HepG2 (cell line): ENCODE measurements at places on chromosomes 2 and 18.

GRCh38 chr2:105329197-105329554 lies 359 bp downstream of the TGFBRAP1 start:
- peak; percentile 22 for DNase-seq

DNA sequence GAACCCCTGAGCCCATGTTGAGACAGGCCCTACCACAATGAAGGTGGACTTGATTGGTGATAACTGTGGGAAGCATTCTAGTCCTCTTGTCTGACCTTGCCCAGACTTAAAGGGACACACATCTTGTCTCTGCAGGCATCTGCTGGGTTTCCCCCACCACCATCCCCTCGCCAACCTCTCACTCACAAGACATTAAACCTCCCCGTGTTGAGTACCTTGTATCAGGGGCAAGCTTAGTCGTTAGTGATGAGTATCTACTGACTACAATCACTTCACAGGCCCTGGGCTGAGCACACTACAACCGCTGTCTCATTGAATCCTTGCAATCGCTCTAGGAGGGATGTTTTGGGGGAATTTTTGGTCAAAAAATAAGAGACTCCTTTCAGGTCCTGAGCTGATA lies 86.0 kb downstream of the ICOS start:
- no peak for DNase-seq

GRCh38 chr18:11271954-11272353 lies 122.6 kb upstream of the PIEZO2 start:
- DNase-seq, result no peak

DNA sequence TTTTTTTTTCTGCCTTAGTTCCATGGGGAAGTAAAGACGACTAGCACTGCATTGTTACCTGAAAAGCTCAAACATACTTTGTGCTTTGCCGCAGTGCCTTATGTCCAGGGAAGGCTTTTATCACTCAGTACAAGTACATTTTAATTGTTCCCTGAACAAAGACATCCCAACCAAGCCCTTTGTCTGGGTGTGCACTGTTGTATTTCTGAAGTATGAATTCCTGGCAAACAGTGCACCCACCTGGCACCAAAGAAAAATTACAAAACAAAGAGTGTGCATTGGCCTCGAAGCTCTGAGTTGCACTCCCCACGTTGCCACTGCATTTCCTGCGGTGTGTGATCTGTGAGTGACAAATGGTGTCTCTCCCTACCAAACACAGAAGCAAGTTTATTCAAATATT lies 858.5 kb upstream of the PIK3C3 start:
- no peak for DNase-seq

DNA sequence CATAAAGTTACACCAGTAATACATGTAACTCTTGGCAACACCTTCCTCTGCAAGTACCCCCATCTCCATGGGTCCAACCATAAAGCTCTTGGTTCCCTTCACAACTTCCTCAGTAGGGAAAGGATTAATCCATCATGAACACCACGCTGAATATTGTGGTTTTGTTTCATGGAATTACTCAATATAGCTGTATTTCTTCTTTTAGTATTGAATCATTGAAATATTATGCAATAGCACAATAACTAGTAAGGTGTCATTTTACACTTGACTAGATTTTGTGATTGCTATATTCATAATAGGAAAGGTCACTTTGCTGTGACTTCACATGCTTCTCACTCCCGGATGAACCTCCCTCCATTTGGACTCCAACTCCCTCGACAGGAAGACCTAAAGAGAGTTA lies 29.7 kb upstream of the PID1 start:
- no peak for DNase-seq

- DNase-seq, result no peak
These were observed 154.6 kb downstream of the INO80D start for GRCh38 chr2:205931388-205931787.

DNA sequence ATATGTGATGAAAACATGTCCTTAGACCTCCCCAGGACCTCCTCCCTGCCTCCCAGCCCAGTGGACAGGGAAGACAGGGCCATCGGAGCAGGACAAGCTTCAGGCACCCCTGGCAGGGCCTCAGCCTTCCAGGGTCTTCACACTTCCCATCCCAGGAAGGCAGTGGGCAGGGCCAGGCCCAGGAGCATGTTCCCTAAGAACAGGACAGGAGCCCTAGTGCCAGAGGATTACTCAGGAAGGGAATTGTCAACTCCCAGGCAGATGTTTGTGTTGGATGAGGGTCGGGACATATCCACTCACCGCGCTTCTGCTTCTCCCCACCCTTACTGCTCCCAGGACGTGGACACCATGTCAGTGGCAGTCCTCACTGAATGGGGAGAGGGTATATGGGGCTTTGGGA lies 138.9 kb downstream of the TNS1 start:
- DNase-seq, result no peak

DNA sequence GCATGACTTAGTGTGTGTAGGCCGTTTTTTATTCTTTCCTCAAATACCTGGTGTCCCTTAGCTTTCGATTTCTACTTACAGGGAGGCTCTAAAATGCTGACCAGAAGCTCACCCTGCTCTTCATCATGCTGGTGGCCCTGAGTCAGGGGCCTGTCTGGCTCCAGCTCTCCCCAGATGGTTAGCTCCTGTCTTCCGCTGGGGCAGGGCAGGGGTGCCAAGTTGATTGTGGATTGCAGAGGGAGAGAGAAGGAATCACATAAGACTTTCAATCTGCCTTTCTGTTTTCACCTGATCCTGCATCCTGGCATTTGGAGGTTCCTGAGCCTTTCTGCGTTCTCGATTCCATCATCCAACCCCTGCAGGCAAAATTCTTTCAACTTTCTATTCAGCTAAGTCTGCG lies 4.2 kb downstream of the CIB4 start:
- no peak for DNase-seq

- DNase-seq, result no peak
These were observed 10.6 kb downstream of the CFLAR start for GRCh38 chr2:201126308-201127151.

DNA sequence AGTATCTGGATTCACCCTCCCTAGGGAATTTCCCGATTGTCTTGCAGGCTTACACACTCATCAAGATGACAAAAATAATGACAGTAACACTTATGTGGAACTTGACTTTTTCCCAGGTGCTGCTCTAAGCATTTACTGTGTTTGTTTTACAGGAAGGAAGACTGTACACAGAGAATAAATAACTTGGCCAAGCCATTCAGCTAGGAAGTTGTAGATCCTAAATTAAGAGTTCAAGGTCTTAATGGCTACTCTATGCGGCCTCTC lies 549 bp upstream of the DPP4 start:
- no peak for DNase-seq

GRCh38 chr2:29731948-29732347 lies 189.4 kb downstream of the ALK start:
- no peak for DNase-seq

DNA sequence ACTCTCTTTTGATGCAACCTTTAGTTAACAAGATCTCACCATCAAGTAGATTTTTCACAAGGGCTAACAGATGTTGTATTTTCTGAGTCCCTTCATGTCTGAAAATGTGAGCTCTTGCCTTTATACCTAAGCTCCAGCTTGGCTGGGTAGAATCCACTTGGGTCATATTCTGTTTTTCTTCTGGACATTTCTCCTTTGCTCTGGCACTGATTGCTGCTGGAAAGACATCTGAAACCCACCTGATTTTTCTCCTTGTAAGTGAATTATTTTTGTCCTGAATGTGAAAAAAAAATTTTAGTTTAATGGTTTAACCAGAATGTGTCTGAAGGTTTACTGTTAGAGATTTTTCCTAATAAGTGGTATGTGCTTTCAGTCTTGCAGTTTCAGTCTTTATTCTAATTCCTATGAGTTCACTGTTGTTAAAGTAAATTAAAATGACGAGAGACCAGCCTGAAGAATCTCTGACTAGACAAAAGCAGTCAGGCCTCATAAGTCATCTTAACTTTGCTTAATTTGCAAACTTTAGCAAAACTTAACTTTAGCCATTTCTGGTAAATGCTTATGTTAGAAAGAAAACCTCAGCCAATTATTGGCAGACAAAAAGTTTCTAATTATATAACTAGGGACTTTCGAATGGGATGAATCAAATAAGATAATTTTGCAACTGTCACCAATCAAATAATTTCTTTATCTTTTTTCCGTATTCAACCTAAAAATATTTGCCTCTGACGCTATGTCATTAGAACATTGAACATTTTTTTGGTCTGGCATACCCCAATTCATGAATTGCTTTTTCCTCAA lies 70.8 kb downstream of the ACAA2 start:
- DNase-seq, result no peak

DNA sequence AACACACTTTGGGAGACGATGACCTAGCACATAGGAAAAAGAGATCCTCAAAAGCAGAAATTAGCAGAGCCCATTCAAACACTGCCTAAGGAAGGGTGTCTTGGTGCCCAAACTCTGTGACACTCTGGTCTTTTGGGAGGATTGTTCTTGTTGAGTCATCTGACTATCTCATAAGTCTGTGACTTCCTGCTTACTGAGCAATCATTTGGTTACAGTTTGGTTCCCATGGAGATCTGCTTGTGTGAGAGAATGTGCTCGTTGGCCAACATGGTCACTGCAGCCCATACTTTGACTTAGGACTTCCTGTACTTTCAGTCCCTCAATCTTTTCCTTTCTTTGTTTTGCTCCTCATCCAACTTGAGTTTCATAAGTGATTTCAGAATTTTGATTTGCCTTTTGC lies 602.9 kb downstream of the NYAP2 start:
- peak; percentile 58 for DNase-seq

DNA sequence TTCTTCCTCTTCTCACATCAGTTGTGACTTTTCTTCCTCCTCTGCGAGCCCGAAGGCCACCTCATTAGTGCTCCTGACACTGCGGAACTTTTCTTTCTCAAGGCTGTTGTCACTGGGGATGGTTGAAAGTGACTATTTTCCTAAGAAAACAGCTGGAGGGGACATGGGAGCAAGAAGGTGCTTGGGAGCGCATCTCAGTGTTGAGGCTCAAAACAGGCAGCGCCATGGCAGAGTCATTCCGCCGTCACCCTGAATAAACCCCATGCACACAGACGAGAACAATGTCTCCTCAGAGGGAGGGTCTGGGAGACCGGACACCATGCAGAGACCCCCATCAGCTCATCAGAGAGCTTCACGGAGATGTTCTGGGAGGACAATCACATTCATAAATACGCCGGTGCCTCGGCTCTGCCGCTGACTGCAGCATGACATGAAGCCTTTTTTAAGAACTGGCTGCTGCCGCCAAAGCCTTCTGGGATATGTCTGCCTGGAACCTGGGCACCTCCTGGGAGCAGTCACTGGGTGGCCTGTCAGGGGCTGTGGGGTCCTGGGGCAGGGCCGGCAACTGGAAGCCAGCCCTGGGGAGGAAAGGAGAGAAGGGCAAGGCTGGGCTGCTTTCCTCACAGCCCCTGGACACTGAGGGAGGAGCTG lies 19.2 kb downstream of the ATOH8 start:
- no peak for DNase-seq

- DNase-seq, result no peak
These were observed 289.7 kb upstream of the KCNJ3 start for GRCh38 chr2:154408786-154409185.

DNA sequence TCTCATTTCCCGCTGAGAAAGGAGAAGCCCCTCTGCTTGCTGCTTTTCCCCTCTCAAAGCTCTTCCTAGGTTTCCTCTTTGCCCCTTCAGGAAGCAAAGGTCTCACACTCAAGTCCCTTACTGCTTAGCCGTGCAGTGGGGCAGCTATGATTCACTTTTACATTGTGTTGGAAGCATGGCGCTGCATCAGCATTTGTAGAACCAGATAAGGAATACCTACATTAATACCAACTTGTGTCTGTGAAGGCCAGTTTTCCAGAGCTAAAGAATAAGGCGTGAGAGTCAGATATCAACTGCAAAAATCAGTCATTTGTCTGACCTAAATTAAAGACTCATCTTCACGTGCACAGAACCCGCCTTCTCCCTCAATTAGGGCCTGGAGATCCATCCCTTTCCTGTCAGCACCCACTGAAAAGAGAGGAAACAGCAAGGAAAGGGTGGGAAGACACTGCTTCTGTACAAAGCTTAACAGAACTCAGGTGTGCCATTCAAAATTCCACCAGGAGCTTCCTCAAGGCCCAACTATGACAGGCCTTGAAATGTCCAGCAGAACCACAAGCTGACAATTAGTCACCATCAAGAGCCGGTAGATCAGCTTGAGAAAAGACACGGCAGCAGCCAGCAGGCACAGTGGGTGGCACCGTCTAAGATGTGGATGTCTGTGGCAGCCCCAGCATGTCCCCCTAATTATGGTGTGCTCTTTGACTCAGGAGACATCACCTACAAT lies 16.1 kb upstream of the XDH start:
- DNase-seq, result no peak

DNA sequence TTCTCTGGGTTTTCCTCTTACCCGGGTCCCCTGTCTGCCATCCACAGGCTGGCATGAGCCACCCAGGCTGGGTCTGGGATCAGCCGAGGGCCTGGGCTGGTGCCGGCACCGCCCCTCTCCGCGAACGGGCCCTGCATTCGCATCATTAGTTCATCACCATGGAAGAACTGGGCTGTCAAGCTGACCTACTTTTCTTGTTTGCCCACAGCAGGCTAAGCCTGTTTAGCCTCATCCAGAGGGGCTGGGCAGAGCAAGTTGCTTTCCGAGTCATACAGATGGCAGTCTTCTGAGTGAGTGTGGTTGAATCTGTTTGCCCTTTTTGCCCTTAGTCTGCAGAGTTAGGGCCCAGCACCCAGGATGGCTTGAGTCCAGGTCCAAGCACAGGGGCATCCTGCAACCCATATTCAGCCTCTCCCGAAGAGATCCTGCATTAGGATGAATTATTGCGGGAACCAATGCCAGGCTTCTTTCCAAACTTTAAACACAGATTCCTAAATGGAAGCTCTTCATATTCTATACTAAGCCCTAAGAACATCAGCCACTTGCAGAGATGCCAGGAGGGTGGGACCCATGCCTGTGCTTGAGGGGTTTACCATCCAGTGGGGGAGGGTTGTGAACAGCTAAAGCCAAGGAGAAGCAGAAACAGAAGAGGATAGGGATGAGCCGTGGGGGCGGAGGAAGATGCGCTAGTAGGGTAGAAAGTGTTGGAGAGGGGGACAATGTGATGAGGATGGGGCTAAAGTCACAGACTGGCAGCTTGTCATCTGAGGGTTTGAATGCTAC lies 68.0 kb downstream of the NPAS2 start:
- DNase-seq, result no peak

DNA sequence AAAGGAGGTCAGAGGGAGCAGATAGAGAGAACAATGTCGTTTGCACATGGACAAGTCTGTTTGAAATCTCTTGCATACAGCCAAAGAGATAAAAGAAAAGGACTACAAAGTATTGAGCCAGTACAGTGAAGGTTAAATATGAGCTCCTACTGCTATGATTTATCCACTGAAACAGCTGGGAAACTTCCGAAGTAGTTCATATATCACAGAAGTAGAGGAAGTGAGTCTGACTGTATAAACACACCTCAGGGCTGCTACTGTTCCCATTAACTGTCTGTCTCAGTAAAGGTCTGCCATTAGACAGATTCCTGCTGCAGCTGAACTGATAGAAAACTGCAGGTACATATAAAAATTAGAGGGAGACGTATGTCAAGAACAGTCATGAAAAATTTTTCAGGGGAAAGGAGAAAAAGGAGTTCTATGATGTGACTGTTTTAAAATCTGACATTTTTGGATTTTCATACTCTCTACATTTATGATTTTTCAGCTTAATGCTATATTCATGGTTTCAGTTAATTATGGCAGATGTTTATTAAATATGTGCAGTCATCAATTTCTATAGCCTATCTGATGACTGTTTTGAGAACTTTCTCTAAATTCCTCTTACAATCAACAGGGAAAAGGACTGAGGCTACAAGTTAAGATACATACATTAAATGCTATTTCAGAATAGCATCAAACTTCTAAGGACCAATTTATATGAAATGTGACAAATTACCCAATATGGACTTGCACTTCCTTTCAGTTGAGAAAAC lies 364.7 kb downstream of the ERBB4 start:
- no peak for DNase-seq
